ENCODE measurements at places on chromosomes 2 and 18.

DNA sequence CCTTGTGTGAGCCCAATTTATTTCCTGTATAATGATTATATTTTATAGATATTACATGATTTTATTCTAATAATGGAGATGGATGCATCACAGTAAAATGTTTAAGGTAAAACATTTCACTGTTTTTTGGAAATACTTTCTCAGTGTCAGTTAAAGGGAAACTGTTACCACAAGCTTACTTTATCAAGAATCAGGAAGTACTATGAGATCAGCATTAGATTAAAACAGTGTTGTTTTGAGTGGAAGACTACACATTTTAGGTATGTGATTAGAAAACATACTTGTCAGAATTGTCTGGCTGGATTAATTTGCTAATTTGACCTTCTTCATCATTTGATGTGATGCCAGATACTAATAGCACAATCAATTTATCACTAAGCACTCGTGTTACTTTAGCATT lies at the start of gene HRH4:
TSS of gene HRH4 (plus strand) at position 250 of the 400 bp plus-strand sequence. CDS start at position 342, 92 bp downstream.
- no peak for DNase-seq

- no peak for DNase-seq
Measured at GRCh38 chr2:49686897-49687442, 532.7 kb upstream of the FSHR start.

DNA sequence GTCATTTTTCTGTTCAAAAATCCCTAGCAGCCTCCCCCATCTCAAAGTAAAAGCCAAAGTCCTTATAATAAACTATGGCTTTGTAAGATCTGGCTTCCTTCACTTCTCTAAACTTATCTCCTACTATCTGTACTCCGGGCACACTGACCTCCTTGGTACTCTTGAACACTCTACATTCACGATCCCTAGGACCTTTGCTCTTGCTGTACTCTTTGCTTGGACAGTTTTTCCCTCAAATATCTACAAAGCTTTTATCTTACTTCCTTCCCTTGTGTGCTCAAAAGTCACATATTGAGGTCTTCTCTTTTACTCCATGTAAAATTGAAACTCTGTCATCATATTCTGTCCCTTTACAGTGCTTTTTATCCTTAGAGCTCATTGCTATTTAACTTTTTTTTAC lies 616.6 kb downstream of the IRS1 start:
- DNase-seq = no peak

GRCh38 chr2:121076498-121076820 lies 208.5 kb downstream of the TFCP2L1 start:
- DNase-seq = no peak

DNA sequence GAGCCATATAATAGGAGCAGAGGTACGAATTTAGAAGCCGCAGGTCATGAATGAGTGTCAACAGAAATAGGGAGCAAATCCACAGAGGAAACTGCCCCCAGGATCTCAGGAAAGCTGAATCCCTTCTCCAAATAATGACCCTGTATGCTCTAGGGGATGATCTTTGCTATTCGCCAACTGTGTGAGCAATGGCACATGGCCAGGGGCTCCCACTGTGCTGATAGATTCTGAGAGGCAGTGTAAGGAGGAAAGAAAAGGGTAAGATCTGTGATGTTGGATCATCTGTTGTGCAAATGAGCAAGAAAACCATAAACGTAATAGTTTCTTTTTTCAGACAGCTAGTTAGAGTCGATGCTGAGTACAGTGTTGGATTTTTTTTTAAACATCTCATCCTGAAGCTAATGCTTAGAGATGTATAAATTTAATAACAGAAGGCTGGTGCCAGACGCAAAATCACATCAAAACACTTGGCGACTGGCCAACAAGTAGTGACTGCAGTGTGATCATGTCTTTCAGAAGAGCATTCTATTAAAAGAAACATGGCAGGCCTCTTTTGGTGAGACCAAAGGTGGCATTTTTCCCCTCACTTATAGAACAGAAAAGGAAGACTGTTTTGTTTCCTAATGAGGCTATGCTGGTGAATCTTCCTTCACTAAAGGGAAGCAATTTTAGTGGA lies 77.4 kb downstream of the ABCA12 start:
- no peak for DNase-seq

- no peak for DNase-seq
Measured at GRCh38 chr18:61551586-61551985, 218.4 kb downstream of the CDH20 start.

- no peak for DNase-seq
Measured at GRCh38 chr2:105989070-105989469, 205.0 kb downstream of the UXS1 start.

- DNase-seq = no peak
Measured at GRCh38 chr18:64017870-64018269, 48.0 kb downstream of the SERPINB8 start.

GRCh38 chr2:1482253-1482675 lies 69.0 kb downstream of the TPO start:
- no peak for DNase-seq

DNA sequence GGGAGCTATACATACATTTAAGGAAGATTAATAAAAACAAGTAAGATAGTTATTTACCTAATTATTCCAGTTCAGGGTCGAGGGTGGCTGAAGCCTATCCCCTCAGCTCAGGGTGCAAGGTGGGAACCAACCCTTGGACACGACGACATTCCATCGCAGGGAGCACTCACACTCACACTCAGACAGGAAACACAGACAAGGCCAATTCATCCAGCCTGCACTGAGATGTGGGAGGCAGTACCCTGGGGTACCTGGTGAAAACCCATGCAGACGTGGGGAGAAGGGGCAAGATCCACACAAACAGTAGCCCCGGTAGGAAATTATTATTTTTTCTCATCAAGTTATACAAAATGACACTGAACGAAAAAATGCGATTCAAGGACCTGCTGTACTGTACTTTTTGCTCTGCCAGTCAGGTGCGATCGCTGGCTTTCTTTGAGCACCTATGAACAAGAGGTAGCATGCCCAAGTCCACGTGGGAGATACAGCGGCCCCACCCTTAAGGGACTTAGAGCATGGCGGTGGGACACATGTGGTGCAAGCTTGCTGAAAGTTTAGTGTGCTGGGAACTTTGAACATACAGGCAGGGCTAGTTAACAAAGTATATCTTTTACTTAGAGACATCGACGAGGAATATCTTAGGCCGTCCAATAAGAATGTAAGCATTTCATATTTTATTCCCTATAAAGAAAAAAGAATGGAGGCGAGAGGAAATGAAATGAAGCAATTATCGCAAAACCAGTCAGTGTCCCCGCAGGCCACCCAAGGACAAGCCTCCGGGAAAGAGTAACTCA lies 624 bp downstream of the METTL8 start:
- no peak for DNase-seq

- no peak for DNase-seq
Measured at GRCh38 chr18:10927286-10927992, 221.9 kb downstream of the PIEZO2 start.

GRCh38 chr2:39720970-39721369 lies 55.3 kb downstream of the TMEM178A start:
- no peak for DNase-seq

- DNase-seq = no peak
Measured at GRCh38 chr2:157442636-157443035, 1.3 kb downstream of the CYTIP start.

GRCh38 chr2:22826703-22827102 lies 558.3 kb upstream of the KLHL29 start:
- no peak for DNase-seq

DNA sequence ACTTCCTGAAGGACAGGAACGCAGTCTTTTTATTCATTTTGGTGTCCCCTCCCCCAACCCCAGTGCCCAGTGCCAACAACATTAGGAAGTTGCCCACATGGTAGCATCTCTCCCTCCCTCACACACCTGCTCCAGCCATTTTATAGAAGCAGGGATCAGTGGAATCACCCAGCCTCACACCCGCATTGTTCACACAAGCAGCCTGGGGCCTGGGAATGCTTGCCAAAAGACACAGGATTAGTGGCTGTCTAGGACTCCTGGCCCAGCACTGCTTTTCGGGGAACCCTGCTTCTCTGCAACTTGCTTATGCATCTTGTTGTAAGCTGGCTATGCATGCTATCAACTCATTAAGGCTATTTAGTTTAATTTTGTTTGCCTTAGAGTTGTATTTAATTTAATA lies 17.9 kb downstream of the TMEM37 start:
- DNase-seq = no peak

DNA sequence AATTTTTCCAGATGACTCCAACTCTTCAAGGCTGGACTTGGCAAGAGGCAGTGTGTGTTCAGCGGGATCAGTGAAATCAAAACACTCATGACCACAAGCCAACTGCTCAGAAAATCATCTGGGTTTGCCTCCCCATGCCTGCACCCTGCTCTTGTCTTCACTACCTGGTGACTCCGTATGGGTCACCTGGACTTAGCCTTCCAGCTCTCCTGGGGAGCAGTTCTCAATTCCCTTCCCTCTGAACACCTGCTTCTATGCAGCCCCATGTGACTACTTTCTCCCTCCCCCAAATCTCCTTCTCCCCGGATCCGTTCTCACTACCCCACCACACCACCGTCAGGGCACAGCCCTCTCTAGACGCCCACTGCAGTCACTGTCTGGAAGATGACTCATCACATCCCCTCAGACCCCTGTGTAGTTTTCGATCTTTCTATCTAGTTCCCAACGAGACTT lies 130.2 kb upstream of the ID2 start:
- DNase-seq = no peak

- no peak for DNase-seq
Measured at GRCh38 chr18:63683152-63683551, 19.6 kb upstream of the SERPINB11 start.

- no peak for DNase-seq
Measured at GRCh38 chr2:219027511-219028055, 13.7 kb downstream of the CFAP65 start.

DNA sequence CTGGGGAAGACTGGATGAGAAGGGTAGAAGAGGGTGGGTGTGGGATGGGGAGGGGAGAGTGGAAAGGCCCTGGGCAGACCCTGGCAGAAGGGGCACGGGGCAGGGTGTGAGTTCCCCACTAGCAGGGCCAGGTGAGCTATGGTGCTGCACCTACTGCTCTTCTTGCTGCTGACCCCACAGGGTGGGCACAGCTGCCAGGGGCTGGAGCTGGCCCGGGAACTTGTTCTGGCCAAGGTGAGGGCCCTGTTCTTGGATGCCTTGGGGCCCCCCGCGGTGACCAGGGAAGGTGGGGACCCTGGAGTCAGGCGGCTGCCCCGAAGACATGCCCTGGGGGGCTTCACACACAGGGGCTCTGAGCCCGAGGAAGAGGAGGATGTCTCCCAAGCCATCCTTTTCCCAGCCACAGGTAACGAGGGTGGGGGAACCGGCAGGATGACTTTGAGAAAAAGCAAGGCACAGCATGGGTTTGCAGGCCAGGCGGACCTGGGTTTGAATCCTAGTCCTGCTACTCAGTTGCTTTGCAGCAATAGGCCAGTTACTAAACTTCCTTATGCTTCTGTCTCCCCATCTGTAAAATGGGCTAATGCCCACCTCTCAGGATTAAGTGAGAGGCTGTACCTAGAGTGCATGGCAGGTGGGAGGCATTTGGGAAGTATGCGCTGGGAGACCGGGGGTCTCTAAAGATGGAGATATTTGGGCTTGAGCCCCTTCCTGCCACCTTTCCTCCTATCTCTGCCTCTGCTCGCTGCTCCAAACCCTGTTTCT lies at the start of gene INHA:
TSS of gene INHA (plus strand) at position 74 of the 765 bp plus-strand sequence. CDS start at position 139, 65 bp downstream.
- no peak for DNase-seq

GRCh38 chr2:240429872-240430491 lies 5.5 kb upstream of the GPC1 start:
- no peak for DNase-seq

- DNase-seq = no peak
Measured at GRCh38 chr2:46825939-46826568, 89.6 kb downstream of the MCFD2 start.

DNA sequence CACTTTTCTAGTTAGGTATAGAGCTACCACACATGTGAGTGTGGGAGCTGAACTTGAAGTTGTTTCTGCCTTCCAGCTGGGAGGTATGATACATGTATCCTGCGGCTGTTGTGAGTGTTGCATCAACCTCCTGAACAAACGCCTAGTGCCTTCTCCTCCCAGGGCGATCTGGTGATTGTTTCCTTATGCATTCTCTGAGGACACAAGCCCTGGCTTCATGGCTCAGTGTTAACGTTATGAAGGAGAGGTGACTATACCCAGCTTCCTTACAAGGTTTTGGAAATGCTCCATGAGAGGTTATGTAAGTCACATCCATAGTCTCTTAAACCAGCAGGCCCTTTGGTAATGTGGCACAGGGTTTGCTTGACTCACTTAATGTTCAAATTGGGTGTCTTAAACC lies 64.9 kb downstream of the SPRED2 start:
- DNase-seq = no peak

- no peak for DNase-seq
Measured at GRCh38 chr2:218438596-218438995, 19.7 kb downstream of the VIL1 start.

DNA sequence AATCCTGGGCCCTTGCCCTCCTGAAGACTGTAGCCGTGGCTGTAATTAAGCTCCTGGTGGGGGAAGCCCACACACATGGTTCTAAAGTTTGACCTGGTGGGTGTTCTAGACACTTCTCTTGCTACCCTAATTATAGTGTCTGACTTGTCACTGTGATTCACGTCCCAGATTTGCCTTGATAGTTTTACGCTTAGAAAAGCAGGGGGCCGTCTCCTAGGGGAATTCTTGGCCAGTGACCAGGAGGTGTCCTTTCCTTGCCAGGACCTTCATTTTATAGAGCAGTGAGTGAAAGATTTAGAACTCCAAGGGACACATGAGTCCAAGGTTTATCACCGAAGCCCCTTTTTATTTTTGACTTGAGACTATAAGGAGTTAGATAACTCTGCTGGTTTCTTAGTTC lies 9.0 kb downstream of the TMEM214 start:
- no peak for DNase-seq

- no peak for DNase-seq
Measured at GRCh38 chr2:225025917-225026571, 16.2 kb downstream of the DOCK10 start.

DNA sequence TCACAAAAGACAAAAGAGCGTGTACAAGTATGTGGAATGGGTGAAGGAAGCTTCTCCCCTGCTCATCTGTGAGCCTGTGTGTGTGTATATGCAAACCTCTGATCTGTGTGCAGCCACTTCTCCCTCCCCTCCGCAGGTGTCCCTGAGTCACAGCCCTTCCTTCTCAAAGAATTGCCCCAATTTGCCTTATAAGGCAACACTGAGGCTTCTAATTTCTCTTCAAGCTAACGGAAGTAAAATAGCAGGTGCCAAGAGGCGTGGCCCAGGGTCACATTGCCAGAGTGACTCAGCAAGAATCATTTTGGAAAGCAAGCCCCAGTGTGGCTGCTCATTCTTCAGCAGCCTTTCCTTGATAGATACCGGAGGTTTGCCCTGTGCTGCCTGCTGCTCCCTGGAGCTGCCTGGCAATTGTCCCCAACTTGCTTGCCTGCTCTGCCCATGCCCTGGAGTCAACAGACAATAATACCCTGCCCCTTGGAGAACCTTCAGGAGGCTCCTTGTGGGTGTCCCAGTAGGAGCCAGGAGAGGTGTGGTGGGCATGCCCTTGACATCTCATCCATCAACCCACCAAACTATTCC lies 37.3 kb upstream of the BMP10 start:
- DNase-seq = peak; percentile 73

DNA sequence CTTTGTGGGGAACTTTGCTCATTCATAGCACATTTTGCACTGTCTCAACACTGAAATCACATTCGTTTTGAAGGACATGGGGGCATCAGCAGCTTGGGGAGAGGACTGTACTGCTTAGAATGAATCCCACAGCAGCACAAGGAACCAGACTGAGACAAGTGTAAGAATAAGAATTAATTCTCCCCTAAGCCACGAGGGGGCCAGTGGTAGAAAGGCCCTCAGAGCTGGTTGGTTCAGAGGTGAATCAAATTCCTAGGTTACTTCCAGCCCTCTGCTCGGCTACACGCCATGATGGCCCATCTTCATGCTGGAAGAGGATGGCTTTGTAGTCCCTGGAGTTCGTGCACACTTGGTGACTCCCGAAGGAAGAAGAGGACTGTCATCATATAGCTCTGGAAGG lies 12.0 kb upstream of the MC5R start:
- DNase-seq = no peak
